ENCODE measurements at places on chromosomes 12 and 14. TPM values are rescaled to one million over a fixed set of nuclear protein-coding genes. Genes with fewer than 3 reads are reported as not detected.

GRCh38 chr12:32312049-32312670 lies 87.2 kb upstream of the FGD4 start:
- DNase-seq = peak; percentile 78

CDCA3 gene
- polyA plus RNA-seq = 29.7 TPM

- no peak for DNase-seq
These were observed 18.7 kb upstream of the POP5 start for GRCh38 chr12:120599672-120600552.

BRF1 gene
- 37.3 TPM for polyA plus RNA-seq

- DNase-seq = no peak
These were observed 24.9 kb downstream of the FCF1 start for GRCh38 chr14:74737753-74738325.

Data from renal pelvis (tissue), 12 donors.